Effector memory CD8-positive, alpha-beta T cell (primary cell): ENCODE measurements at places on chromosomes 1 and 21.

DNA sequence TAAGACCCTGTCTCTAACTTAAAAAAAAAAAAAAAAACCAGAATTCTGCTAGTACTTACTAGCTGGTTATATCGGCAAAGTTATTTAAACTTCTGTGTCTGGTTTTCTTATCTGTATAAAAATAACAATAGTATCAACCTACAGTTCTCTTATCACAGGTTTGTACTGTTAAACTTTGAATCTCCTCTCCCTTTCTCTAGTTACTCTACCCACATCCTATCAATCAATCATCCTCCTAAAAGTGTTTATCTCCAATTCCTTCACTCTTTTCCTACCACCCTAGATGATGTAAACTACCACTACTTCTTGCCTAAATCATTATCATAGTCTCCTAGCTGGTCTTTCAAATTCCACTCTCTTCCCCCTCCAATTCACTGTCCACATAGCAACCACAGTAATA lies 27.6 kb downstream of the USP33 start:
- DNase-seq = no peak

DNA sequence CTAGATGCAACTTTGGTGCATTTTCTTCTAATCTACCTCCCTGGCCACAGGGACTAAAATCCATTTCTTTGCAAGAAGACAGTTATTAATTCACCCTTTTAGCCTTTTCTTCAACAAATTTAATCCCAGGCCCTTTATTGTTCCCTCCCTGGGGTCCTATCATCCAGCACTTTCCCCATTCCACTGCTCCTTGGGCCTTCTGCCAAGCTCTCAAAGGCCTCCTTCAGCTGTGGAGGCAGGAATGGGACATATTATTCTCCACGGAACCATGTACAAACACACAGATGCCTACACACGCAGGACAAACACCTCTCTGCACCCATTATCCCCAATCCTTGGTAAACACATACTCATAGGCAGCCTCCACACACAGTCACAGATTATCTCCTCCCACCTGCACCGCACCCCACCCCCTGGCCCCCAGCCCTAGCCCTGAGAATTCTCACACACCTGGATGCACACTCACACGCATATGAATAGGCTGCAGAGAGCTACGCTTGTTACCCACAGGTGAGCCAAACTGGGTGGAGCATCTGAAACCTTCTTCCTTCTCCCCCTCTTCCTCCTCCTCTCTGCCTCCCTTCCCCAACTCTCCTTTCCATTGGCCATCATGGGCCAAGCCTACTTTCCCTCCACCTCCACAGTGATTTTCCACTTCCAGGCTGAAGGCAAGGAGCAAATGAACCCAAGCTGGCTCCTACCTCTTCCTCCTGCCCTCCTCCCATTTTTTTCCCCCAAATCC lies 11.7 kb downstream of the TAGLN2 start:
- no peak for DNase-seq

DNA sequence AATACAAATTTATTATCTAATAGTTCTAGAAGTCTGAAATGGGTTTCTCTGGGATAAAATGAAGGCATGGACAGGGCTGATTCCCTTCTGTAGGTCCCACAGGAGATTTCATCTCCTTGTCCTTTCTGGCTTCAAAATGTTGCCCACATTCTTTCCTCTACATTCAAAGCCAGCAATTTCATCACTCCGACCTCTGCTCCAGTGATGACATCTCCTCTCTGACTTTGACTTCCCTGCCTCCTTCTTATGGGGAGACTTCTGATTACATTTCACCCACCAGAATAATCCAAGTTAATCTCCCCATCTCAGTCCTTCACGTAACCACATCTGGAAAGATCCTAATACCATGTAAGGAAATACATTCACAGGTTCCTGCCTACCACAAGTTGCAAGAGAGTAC lies 358.0 kb upstream of the C1orf87 start:
- DNase-seq = no peak

DNA sequence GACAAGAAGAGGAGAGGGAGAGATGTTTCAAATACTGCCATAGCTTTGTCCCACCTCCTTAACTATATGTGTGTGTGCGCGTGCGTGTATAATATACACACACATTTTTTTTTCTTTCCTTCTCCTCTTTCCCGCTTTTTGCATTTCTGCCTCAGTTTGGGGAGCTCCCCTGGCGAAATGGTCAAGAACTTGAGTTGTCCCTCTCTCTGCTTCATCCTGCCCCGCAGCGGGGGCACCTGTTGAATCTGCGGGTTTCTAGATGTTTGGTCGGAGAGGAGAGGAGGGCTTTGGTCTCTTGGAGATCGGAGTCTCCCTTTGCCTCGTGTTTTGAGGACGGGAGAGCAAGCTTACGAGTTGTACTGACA lies 504 bp downstream of the SCCPDH start:
- DNase-seq = no peak

- no peak for DNase-seq
Observed at GRCh38 chr1:240515505-240515904, 96.5 kb downstream of the GREM2 start.

DNA sequence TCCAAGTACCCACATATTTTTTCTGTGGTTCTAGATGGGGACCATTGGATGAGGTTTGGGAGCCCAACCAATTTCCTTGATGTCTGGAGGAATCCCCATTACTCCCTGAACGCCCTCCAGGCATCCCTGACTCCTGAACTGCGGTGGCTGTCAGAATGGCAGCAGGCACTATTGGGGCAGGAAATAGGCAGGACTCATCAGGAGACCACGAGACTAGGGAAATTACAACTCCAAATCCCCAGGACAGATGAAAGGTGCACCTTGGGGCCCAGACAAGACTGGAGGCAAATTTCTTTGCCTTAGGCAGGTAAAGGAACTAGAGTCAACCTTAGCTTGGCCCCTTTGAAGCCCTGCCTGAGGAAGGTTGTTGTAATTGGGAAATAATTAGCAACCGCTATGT lies 1.1 kb downstream of the CGN start:
- DNase-seq = no peak

DNA sequence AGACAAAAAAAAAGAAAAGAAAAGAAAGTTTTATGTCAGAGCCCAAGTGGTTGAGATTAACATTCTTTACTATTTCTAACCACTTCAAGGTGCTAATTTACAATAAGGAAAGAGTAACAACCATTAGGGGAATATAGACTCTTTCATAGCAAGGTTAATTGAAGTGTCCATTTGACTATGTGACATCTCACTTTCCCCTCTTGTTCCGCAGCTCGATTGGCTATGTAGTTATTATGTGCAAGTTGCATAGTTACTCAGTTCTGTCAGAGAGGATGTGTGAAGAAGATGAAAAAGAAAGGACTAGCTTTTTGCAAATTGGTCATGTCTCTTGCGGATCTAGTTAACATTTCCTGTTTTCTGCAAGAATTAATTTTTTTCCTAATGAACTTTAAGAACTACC lies 273.7 kb downstream of the RGS7 start:
- DNase-seq = no peak

- DNase-seq = peak; percentile 79
Observed at GRCh38 chr1:37486680-37487618, 12.6 kb downstream of the ZC3H12A start.

DNA sequence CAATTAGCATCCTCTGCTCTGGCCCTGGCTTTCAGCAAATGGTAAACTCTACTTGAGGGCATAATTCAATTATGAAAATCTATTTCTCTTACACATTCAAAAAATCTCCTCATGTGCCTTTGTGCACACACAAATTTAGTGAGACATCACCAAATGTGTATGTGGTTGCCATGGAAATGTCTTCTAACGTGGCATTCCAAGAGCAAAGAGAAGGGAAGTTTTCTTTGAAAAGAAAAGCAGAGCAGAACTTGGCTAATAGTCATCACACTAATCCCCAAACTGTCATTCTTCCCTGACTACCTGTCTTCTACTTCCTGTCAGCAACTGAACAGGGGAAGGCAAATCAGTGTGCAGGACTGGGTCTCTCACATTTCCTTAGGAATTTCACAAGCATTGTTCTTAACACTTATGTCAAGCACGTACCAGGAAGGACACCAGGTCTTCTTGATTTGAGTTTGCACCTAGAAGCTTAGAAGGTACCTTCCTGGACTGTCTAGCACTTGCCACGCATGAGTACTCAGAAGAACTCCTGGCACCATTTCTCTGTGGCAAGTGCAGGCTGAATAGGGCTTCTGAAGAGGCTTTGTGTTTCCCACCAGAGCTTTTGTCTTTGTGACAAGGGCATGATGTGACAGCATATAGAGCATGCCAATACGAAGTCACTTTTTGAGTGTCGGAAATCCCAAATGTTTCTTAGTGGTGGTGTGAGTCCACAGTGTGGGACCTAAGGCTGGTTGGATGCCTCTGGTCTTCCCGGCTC lies 32.3 kb downstream of the MAN1C1 start:
- no peak for DNase-seq

GRCh38 chr21:45299864-45300785 lies 12.4 kb upstream of the POFUT2 start:
- no peak for DNase-seq

DNA sequence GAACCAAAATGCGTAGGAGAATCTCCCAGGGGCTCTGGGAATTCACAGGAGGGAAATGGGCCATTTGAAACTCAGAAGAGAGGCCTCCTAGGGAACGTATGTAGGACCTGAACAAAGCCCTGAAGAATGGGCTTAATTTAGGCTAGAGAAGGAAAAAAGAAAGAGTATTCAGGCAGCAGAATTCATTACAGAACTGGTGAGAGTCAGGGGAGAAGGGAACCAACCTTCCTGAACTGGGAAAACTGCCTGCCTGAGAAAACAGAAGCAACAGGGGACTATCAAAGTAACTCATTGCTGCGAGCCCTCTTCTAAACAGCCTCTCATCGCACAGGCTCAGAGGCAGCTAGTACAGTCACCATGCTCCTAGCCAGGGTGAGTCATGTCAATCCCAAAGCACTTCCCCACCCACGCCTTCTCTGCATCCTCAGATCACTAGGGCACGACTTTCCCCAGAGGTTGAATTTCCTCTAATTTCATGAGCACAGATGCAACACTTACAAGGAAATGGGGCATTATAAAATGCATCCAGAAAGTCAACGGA lies 98.1 kb downstream of the ADSS2 start:
- DNase-seq = no peak

DNA sequence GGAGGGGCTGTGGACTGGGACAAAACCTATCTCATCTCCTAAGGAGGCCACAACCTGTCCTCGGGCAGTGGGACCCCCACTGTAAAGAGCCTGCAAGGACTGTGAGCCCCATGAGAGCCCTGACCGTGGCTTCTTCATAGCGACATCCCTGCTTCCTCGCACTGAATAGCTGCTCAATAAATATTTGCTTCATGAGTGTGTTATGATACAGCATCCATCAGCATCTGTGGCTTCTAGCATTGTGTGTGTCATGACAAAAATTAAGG lies 40.5 kb upstream of the CSF3R start:
- no peak for DNase-seq

DNA sequence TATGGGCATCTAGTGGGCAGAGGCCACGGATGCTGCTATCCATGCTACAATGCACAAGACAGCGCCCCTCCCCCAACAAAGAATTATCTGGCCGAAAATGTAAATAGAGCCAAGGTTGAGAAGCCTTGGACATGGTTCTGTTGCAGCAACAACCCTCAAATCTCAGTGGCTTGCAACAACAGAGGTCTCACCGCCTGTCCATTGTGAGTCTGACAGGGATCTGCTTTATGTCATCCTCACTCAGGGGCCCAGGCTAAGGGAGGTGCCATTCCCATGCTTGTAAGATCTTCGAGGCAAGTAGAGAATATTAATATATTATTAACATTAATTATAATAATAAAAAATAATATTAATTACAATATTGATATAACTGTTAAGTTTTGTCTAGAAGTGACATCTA lies 9.5 kb upstream of the PITHD1 start:
- DNase-seq = no peak

GRCh38 chr21:44356636-44357035 lies 3.2 kb downstream of the TRPM2 start:
- no peak for DNase-seq
